H4 (cell line): ENCODE measurements at places on chromosomes 5 and 9. TPM values are rescaled to one million over a fixed set of nuclear protein-coding genes. Genes with fewer than 3 reads are reported as not detected.

DNA sequence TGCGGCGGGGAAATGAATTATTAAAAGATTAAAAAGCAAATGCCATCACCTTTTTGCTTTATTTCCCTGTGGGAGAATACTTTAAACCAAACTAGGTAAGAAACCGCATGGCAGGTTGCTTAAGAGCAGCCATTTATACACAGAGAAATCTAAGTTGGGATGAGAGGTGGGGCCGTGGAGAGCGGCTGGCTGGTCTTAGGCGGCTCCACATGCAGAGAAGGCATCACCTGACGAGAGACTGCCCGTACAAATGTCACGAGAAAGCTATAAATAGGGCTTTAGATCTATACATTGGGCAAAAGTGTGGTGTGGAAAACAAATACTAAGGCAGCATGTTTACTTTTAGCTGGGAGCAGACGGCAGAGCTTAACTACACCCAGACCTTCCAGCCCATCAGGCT is 39.4 kb downstream of the MED27 start:
- DNase-seq: no peak

DNA sequence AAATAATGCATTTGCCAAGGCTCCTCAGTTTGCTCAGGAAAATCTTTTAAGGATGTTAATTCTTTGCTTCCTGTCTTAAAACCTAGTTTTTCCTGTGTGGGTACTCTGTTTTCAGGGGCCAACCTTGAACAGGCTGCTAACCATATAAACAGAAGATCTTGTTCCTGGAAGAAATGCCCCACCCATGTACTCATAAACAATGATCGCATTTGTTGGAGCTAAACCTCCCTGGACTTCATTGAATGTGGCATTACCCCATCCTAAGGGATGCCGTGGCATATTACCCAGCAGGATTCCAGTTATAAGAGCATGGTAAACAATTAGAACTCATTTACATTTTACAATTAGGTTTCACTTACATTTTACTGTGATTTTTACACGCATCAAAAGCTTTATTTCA is 436.0 kb downstream of the ZNF608 start:
- peak; percentile 91 for DNase-seq

DMRTA1 gene
- total RNA-seq: 0.54 and 1.4 TPM in 2 replicates

SH3TC2 gene
- total RNA-seq: 0.95 and 2.1 TPM in 2 replicates
